ENCODE measurements at places on chromosomes 11 and 22. TPM values are rescaled to one million over a fixed set of nuclear protein-coding genes. Genes with fewer than 3 reads are reported as not detected.

The DAGLA gene
- 3.3 TPM for total RNA-seq

GRCh38 chr22:36795633-36796032, 19.7 kb upstream of the IFT27 start:
- no peak for DNase-seq

The CASTOR1 gene
- total RNA-seq, result 5.0 TPM

DNA sequence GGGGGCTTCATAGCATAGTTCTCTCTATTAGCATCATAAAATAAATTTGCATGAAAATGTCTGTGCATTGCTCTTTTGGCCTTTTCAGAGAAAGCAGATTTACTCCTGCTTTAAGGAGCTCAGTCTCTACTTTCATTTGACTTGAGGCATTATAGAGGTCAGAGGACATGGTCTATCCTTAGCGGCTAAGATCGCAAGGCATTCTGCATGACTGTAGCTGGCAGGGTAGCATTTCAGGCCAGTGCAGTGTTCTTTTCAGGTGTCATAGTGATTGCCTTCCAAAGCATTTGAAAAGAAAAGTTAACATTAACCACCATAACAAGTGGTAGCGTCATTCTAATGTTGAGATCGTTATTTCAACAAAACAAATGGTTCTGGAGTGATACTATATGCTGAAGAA, 126.5 kb downstream of the NCAM1 start:
- DNase-seq, result no peak

DNA sequence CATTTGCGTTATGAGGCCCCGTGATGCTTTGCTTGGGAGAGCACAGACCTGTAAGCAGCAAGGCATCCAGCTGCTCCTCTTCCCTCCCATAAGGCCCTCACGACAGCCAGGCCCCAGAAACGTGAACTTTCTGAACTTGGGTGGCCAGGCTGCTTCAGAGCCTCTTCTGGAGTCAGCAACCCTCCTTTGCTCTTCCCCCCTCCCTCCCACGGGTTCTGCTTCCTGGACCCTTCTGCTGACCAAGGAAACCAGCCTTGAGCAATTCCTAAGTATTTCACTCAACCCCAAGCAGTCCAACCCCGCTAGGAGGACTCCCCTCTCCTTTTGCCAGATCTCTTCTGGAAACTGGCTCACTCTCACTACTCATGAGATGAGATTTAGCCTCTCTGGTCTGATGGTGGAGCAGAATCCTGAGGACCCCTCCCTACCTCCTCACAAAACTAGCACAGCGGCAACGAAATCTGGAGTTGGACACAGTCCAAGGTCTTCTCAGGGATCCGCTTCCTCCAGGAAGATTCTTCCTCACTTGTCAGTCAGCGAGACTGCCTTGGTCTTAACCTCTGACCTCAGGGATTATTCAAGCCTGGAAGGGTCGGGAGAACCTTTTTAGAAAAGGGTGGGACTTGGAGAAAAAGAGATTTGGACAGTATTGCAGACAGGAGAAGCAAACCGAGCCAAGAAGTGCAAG, 86.2 kb downstream of the UBASH3B start:
- DNase-seq, result peak; percentile 73
